Cardiac septum (tissue), 1 donor: ENCODE measurements at places on chromosomes 2 and 18.

GRCh38 chr2:120291401-120292311 is 39.0 kb downstream of the RALB start:
- no peak for DNase-seq

DNA sequence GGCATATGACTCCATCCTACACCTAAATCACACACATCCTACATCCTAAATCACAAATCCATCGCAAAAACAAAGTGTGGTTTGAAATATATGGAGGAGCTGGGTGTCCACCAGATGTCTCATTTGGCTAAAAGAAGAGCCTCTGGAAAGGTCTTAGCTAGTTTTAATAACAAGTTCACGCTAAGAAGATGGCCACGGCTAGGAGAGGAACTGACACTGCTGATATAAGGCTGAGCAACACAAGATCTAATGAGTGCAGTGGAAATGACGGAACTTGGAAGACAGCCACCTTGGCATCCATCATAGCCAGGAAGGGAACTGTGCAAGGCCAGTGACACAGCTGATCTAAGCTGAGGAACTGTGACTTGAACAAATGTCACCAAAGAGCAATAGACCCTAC is 60.0 kb upstream of the AGAP1 start:
- DNase-seq = no peak

GRCh38 chr2:47460766-47461165 is 57.8 kb downstream of the MSH2 start:
- DNase-seq = no peak

- no peak for DNase-seq
Observed at GRCh38 chr2:108591163-108591562, 56.9 kb downstream of the LIMS1 start.

- DNase-seq = no peak
Observed at GRCh38 chr2:25424426-25425028, 82.8 kb upstream of the DNMT3A start.

GRCh38 chr2:104889960-104890684 is 36.2 kb downstream of the POU3F3 start:
- DNase-seq = no peak

DNA sequence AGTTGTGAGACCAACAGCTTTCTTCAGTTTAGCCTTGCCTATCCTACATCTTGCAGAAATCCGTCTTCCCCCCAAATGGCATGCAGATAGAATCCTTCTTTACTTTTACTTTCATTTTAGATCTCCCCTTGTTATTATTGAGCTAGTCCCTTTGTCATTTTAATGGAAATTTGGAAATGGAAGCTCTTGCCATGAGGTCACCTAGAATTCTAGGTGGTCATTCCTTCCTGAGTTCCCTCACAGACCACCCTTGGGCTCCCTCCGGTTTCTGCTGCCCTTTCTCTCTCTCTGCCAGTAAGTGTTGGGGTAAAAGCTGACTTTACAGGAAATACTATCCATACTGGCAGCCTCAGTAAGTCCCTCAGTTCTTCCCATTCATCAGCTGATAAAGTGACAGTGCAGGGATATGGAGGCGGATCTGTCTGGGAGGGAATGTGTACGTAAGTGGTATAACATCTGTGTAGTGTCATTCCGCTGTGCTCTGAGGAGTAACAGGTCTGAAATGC is 30.2 kb downstream of the ARHGAP25 start:
- DNase-seq = no peak

DNA sequence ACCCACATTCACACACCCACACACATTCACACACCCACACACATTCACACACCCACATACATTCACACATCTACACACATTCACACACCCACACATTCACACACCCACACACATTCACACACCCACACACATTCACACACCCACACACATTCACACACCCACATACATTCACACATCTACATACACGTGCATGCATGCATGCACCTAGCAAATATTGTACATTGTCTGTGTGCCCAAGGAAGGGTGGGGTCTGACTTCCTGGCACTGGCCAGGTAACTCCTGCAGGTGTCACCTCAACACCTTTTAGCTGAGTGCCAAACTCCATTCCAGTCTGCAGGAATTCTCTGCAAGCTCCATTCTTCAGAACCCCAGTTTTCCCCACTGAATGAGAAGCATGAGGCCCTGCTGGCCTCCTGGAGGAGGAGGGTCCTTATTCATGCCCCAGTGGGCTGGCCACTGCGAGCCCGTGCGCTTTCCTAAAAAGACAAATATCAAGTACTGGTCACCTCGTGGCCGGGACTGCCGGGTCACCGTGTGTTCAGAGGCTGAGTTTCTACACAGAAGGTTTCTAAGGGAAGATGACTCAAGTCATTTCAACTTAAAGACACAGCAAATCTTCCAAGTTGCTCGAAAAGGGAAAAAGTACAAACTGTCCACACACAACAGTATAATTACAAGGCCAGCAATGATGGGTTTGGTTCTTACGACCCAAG is 131.5 kb downstream of the HDAC4 start:
- DNase-seq = peak; percentile 35

GRCh38 chr2:6793371-6793770 is 72.3 kb downstream of the CMPK2 start:
- no peak for DNase-seq

GRCh38 chr2:204280262-204280668 is 265.0 kb upstream of the PARD3B start:
- DNase-seq = no peak

GRCh38 chr18:58438161-58438957 is 190.5 kb downstream of the ALPK2 start:
- no peak for DNase-seq

- DNase-seq = no peak
Observed at GRCh38 chr2:200396781-200397242, 90.3 kb downstream of the SPATS2L start.

DNA sequence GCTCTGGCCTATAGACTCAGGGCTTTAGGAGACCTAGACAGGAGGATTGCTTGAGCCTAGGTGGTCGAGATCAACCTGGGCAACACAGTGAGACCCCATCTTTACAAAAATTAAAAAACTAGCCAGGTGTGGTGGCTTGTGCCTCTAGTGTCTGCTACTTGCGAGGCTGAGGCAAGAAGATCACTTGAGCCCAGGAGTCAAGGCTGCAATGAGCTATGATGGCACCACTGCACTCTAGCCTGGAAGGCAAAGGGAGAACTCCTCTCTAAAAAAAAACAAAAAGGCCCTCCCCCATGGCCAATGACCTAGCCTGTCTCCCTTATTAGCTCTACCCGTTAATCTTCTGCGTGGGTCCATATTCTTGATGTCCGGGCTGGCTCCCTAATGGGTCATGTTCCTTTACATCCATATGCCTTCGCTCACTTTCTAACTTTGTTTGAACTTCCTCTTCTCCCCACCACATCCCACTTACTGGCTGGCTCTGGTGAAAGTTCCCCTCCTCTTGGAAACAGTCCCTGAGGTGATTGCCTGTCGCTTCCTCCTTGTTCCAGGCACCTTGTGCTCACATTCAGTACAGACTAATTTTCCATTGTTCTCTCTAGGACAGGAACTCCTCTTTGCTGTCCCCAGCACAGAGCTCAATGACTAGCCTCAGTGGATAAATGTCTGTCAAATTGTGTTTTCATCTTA is 103.0 kb downstream of the AFF3 start:
- DNase-seq = no peak

GRCh38 chr2:35495182-35495581 is 860.4 kb upstream of the CRIM1 start:
- DNase-seq = no peak

DNA sequence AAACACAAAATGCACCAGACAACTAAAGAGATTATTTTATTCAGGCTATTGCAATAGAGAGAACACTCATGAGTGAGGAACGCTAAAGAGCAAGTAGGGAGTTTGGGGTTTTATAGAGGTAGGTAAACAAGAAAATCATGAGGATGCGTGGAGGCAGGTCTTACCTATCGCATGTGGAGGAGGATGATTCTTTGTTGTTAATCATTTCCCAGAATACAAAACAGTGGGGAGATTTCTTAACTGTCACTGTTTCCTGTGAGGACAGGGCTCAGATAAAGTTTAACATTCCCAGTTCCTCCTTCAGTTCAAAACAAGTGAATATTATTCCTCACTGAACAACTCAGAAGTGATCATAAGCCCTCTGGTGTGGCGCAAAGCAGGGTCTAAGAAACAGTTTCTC is 156.1 kb upstream of the MGAT5 start:
- DNase-seq = no peak

- DNase-seq = peak; percentile 46
Observed at GRCh38 chr2:1509271-1510065, 96.2 kb downstream of the TPO start.

- DNase-seq = no peak
Observed at GRCh38 chr18:43405097-43405496, 127.8 kb upstream of the SYT4 start.

DNA sequence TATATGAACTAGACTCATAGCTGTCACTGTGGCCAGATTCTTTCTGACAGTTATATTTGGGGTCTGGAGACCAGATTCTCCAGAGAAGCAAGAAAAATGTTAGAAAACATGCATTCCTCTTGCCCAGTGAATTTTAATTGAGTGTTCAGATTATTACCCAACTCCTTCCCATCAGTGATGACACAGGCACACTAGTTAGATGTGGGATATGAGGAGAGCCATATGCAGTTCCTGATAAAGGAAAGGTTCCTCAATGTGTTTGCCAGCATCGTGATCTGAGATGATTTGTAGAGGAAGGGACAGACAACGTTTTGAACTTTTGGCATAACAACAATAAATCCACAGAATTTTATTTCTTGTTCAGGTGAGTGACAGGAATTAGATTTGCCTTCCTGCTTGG is 308.6 kb downstream of the PIEZO2 start:
- DNase-seq = no peak

GRCh38 chr18:9814431-9814830 is 71.3 kb upstream of the TXNDC2 start:
- DNase-seq = no peak

DNA sequence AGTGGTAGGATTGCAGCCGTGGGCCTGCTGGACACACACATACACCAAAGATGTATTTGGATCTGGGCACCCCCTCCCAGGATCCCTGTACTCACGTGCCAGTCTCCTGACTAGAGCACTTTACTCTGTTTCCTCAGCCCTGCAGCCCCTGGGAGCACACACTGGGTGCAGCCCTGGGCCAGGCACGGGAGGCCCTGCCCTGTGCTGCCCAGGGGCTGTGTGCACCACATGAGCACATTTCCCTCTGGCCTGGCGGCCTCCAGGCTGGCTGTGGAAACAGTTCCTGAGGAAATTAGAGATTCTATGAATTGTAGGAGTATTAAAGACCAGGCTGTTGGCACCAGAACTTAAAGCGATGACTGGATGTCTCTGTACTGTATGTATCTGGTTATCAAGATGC is 45.4 kb downstream of the BCL2L11 start:
- no peak for DNase-seq

DNA sequence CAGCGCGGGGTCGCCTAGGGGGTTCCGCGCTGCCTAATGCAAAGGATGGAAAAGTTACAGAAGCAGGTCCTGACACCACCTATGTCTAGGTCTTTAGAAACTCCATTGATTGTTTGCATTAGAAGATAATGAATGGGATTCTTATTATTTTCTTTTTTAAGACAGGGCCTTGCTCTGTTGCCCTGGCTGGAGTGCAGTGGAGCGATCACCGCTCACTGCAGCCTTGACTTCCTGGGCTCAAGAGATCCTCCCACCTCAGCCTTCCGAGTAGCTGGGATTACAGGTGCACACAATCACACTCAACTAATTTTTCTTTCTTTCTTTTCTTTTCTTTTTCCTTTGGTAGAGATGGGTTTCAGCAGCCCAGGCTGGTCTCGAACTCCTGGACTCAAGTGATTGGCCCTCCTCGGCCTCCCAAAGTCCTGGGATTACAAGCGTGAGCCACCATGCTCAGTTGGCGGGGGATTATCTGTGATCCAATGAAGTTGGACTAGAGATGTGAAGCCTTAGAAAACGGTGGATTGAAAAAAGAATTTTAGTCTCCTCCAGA is 761 bp upstream of the IDH1 start:
- DNase-seq = no peak

DNA sequence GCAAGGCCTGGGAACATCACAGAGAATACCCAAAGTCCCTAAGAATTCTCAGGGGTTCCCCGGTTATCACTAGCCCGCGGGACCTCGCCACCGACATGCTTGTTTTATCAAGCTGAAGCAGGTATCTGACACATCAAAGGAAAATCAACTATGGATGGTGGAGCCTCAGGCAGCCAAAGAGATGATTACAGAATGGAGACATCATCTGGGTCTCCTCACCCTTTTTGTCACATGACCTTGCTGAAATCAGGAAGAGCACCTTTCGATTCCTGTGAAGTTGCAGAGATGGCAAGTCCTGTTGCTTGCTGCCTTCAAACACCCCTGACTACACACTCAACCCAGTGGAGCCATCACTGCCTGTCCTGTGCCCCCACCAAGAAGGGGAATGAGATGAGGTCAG is 19.2 kb upstream of the CAB39 start:
- peak; percentile 1 for DNase-seq

DNA sequence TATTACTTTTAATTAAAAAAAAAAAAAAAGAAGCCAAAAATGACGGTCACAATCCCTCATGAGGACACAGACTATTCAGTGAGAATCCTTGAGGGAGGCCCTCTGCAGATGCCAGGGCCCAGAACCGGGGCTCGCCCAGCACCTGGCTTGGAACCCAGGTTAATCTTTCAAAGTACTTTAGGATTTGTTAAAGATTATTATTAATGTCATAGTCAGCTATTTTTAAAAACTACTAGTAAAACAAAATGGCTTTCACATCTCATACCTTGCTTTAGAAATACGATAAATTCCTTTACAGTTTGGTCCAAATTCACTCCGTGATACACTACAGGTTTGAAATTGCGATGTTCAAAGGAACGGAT is 27.1 kb downstream of the C2orf76 start:
- DNase-seq = no peak

DNA sequence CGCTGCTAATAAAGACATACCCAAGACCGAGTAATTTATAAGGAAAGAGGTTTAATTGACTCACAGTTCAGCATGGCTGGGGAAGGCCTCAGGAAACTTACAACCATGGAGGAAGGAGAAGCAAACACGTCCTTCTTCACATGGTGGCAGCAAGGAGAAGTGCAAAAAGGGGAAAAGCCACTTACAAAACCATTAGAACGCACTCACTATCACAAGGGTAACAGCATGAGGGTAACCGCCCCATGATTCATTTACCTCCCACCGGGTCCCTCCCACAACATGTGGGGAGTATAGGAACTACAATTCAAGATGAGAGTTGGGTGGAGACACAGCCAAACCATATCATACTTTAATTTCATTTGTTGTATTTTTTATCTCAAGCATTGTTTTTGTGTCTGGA is 67.5 kb downstream of the ATP9B start:
- no peak for DNase-seq

DNA sequence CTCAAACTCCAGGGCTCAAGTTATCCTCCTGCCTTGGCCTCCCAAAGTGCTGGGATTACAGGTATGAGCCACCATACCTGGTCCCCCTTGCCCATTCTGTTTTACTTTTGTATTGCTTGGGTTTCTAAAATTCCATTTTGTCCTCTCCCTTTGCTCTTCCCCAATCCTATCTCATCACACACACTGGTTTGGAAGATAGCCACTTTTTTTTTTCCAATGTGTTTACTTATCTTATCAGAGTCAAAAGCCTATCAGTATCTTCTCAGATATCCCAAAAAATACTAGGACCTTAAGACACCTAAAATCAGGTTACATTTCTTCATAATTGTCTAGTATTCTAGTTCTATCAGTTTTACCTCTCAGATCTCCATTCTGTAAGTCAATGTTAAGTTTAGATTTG is 56.1 kb downstream of the MSH2 start:
- no peak for DNase-seq
